ENCODE measurements at places on chromosomes 16 and 17. TPM values are rescaled to one million over a fixed set of nuclear protein-coding genes. Genes with fewer than 3 reads are reported as not detected.
A peak's percentile ranks its signal among the peaks of the same experiment; 100 is the strongest.

DNA sequence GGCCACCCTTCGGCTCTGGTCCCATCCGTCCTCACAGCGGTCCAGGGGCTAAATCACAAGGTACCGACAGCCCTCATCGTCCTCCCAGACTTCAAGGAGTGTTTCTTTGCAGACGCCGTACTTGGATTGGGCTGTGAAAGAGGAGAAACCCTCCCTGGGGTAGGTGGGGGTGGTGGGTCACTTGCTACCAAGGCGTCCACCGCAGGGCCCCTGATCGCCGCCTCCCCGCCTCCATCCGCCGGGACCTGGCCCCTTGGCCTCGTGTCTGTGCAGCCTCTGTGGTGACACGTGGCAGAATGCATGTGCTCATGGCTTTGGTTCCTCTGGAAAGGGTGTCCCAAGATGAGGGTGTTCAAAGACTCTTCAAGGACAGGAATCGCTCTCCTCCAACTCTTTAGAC is 151.4 kb downstream of the BANP start:
- peaks cover 6% of the 10 kb centered on the region for H3K4me1 ChIP-seq
- H3K27ac ChIP-seq, result no peak overlapping the region
- H3K36me3 ChIP-seq, result no peaks in the 10 kb centered on the region
- H3K4me3 ChIP-seq, result no peak overlapping the region
- peaks cover 28% of the 10 kb centered on the region for H3K27me3 ChIP-seq

The MYH1 gene
- total RNA-seq, result not detected

DNA sequence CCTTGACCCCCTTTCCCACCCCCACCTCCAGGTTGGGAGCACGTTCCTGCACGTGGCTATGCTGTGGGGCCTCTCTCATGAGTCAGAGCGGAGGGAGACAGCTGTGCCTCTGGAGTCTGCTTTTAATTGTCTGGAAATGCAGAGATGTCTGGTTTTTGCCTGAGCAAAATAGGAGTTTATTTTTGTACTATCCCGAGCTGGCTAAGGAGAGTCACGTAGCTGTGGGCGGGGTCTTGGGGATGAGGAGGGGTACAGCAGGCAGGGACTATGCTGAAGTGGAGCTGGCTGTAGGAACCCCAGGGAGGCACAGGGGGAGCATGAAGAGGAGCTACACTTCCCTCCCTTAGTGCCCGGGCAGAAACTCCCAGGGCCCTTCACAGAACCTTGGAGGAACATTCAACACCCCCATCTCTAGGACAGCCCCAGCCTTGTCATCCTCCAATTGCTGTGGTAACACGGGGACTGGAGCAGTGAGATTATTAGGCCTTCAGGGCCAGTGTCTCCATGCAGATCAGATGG is 44.7 kb upstream of the LGALS9 start:
- H3K36me3 ChIP-seq, result peaks cover 24% of the 10 kb centered on the region
- peak; percentile 84 for DNase-seq
- peak overlapping the region; percentile 96 for H3K27ac ChIP-seq
- H3K27me3 ChIP-seq, result no peaks in the 10 kb centered on the region

DNA sequence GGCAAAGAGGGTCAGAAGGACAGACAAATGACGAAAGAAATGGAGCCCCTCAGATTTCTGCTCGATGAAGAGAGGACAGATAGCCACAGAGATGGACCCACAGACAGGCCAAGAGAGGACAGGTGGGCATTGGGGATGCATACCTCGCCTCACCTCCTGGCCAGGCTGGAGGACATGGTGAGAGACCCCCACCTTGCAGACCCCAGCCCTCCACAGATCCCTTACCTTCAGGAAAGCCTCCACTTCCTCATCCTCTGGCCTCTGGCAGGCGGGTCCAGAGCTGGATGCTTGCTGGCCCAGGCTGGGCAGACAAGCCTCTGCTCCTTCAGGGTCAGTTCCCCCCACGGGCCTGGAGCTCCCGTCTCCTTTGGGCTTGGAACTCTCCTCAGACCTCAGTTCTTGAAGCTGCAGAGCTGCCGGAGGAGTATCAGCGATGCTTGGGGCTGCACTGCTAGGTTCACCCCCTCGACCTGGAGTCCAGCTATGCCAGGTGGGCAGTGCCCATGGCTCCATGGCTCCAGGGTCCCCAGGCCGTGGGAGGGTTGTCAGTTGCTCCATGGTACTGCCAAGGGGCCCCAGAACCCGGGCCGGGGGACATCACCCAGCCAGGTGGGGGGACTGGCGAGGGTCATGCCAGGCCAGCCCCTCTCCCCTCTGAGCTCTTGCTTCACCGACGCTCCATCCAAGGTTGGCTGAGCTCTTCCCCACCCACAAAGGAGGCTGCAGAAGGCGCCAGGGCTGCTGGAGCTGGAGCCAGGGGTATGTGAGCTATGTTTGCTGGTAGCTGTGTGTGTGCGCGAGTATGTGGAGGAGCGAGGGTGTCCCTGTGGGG is 1.0 kb downstream of the TSPOAP1 start:
- no peak for DNase-seq
- no peaks in the 10 kb centered on the region for H3K36me3 ChIP-seq
- no peak overlapping the region for H3K27ac ChIP-seq
- H3K4me3 ChIP-seq, result no peak overlapping the region

DNA sequence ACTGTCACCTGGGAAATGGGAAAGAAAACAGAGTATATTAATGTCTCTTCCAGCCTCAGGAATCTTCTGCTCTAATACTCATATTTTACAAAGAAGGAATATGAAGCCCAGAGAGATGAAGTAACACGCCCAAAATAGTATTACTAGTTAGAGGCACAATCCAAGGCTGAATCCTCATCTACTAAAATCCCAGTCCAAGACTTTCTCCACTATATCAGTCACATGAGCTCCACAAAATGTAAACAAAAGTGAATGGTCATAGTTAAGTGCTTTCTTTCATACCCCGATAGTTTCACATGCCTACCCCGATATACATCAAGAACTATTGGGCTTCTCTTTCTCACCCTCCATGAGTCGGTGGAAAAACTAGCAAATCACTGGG is 965 bp downstream of the INTS2 start:
- no peaks in the 10 kb centered on the region for H3K27me3 ChIP-seq
- DNase-seq, result no peak
- peaks cover 19% of the 10 kb centered on the region for H3K4me1 ChIP-seq
- peak overlapping the region; percentile 79 for H3K4me3 ChIP-seq
- peaks cover 3% of the 10 kb centered on the region for H3K36me3 ChIP-seq

DNA sequence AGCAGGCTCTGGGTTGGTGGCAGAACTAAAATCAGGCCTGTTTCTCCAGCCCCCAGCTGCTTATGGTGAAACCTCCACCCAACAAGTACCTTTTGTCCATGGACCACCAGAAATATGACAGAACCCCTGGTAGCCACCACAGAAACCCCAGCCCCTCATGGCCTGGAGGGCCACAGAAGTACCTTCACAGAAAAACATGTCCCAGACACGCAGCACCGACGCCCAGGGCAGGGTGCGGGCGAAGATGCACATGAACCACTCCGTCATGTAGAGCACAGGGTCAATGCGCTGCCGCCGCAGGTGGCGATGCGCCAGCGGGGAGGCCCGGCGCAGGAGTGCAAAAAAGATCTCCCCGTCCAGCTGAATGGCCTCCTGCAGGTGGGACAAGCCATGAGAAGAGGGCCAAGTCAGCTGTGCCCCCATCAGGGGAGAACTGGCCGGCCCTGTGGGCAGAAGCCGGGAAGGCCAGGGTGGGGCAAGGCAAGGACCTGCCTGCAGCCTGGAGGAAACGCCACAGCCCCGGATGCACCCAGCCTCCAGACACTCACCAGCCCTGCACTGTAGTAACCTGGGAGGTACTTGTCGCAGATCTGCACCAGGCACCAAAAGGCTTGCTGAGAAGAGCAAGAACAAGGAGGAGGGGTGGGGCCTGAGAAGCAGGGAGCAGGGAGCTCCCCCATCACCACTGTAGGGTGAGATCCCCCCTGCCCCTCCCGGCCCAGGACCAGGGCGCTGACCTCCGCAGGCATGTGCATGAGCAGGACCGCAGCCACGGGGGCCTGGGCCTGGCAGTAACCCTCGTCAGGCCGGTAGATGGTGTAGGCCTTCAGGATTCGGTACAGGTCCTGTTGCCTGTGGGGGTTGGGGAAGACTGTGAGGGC is 4.1 kb upstream of the CD2BP2 start:
- no peak for DNase-seq
- peak overlapping the region; percentile 8 for H3K27ac ChIP-seq
- H3K4me1 ChIP-seq, result peaks cover 24% of the 10 kb centered on the region
- H3K27me3 ChIP-seq, result no peaks in the 10 kb centered on the region
- no peak overlapping the region for H3K4me3 ChIP-seq

- no peak for DNase-seq
- H3K27me3 ChIP-seq, result no peaks in the 10 kb centered on the region
- no peak overlapping the region for H3K4me3 ChIP-seq
Measured at GRCh38 chr17:81348097-81349055, 46.9 kb upstream of the BAHCC1 start.

DNA sequence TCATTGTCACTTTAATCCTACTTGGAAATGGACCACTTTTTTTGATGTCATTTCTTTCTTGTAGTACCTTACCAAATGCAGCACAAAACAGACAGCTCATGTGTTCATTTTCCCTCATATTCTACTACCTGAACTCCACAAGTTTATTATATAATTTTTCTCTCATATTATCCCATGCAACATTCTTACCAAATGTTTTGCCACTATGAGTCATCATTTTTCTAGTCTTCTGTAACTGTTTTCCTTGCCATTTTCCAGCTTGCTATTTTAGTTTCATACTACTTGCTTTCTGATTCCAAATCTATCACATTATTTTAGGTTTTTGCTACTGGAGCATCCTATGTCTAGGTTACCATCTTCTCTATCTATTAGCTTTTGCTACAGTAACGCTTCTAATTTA is 332.7 kb downstream of the ZFHX3 start:
- no peaks in the 10 kb centered on the region for H3K27me3 ChIP-seq
- H3K4me1 ChIP-seq, result peaks cover 13% of the 10 kb centered on the region
- no peak for DNase-seq
- peaks cover 11% of the 10 kb centered on the region for H3K36me3 ChIP-seq
- peak overlapping the region; percentile 55 for H3K27ac ChIP-seq

The CACNA1G gene
- 0.41 TPM for total RNA-seq

DNA sequence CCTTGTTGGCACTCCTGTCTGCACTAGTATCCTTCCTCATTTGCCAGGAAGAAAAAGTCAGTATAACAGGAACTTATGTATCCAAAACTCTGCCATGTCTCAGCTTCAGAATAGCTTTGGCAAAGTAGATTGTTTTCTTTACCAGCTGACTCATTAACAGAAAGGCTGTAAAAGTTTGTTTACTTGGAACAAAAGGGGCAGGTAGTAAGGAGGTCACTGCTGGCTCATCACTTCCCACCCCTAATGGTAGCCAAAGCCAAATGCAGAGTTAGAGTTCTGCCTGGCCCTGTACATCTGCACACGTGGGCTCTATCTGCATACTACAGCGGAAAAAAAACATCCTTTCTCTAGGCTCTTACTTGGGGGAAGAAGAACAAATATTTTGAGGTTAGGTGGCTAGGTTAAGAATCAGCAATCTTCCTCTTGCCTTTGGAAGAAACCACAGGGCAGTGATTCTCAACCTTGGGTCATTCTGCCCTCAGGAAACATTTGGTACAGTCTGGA is 90.9 kb upstream of the BCAR1 start:
- no peaks in the 10 kb centered on the region for H3K27me3 ChIP-seq
- peaks cover 6% of the 10 kb centered on the region for H3K36me3 ChIP-seq
- H3K4me1 ChIP-seq, result peaks cover 38% of the 10 kb centered on the region

DNA sequence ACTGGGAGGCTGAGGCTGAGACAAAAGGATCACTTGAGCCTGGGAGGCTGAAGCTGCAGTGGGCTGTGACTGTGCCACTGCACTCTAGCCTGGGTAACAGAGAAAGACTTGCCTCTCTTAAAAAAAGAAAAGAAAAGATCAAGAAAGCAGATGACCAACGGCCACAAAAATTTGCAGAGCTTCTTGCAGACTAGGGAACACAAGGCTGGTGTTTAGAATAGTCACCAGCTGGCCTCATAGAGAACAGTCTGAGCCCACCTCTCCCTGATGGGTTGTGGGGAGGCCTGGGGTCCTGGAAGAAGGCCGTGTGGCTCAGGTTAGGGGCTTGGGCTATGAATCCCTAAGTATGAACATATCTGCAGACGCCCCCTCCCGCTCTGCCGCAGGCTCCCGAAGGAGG is 73.7 kb upstream of the MED9 start:
- DNase-seq, result no peak
- peaks cover 15% of the 10 kb centered on the region for H3K27me3 ChIP-seq
- H3K27ac ChIP-seq, result no peak overlapping the region
- H3K4me3 ChIP-seq, result no peak overlapping the region

The APRT gene
- 68.8 TPM for total RNA-seq

DNA sequence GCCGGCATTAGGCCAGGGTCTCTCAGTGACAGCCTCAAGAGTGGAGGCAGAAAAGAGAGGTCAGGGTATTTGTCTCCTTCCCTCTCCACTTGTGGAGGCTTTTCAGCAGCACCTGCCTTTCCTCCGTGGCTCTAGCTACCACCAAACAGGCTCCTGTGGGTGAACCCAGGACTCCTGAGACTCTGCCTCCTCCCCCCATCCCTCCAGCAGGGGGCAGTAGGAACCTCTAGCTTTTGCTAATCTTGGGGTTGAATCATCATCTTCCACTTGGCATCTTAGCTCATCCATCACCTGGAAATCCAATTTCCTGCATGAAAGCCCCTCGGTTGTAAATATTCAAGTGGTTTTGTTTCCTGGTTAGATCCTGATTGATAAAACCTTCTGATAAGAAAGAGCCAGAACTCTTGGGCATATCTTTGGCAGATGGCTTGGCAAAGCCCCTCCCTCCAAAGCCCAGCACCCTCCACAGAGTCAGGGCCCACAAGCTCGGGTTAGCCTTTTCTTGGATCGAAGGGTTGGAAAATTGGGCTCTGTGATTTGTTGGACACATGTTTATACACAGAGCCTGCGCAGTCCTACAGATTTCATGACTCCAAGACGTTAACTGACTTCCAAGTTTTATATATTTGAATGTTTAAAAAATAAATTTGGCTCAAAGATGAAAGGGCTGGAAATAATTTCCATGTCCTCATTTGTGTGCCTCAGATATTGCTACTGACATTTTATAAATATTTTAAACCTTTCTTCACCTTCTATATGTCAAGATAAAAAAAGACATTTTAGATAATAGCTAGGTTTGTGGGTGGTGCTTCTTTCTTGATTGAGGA is 322.1 kb downstream of the MAP2K4 start:
- no peak overlapping the region for H3K4me3 ChIP-seq
- H3K36me3 ChIP-seq, result no peaks in the 10 kb centered on the region
- no peak overlapping the region for H3K27ac ChIP-seq
- DNase-seq, result no peak

GRCh38 chr16:54422569-54422978 is 136.0 kb upstream of the IRX3 start:
- no peak overlapping the region for H3K27ac ChIP-seq
- no peaks in the 10 kb centered on the region for H3K4me1 ChIP-seq
- DNase-seq, result no peak
- H3K27me3 ChIP-seq, result peaks cover 26% of the 10 kb centered on the region
- H3K36me3 ChIP-seq, result no peaks in the 10 kb centered on the region

DNA sequence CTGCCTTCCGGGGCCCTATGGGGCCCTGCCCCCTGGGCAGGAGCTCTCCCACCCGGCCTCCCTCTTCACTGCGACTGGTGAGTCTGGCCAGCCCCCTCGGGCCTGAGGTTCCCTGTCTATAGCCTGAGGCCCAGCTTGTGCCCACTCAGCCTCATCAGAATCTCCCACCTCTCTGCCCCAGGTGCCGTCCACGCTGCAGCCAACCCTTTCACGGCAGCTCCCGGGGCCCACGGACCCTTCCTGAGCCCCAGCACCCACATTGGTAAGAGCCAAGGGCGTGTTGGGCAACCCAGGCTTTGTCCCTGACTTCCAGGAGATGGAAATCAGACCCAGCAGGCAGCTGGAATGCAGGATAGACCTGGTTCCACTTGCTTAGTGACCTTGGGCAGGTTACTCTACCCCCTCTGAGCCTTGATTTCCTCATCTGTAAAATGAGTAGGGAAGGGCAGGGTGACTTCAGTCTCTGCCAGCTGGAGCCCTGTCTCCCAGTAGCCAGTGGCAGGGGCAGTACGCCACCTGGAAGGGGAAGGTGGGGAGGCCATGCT is 9.2 kb downstream of the FBRS start:
- DNase-seq, result no peak
- no peaks in the 10 kb centered on the region for H3K27me3 ChIP-seq
- H3K4me1 ChIP-seq, result peaks cover 7% of the 10 kb centered on the region
- H3K36me3 ChIP-seq, result peaks cover 33% of the 10 kb centered on the region
